ENCODE measurements at places on chromosomes 5 and 9. TPM values are rescaled to one million over a fixed set of nuclear protein-coding genes. Genes with fewer than 3 reads are reported as not detected.

DNA sequence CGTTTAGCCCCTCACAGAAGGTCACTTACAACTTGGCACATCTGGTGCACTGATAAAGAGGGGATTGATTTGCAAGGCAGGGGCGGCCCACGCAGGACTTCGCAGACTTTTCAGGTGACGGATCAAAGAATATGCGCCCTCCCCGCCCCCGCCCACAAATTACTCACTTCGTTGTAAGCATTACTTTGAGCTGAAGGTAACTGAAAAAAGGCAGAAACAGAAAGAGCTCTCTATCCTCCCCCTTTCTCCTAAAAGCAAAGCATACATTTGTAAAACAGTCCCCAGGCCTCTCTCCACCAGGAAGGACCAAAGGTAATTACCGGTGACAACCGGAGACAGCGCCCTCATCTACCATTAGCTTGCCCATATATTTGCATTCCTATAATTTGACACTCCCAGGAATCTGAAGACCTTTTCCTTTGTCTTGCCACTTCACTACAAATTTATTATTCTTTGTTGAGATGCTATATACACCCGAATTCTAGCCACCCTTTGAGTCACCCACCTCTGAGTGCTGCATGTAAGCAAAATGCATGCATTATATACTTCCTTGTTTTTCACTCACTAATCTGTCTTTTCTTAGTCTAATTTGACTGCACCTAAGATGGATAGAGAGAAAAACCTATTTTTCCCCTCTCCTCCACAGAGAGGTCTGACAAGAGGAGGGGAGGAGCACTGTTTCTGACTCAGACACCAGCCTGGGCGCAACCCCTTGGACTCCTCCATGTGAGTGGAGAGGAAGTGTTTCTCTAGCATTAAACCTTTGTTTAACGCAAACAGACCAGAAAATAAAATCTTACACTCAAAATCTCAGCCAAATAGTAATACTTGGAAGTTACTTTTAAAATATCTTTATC is 74.7 kb upstream of the SPIN1 start:
- DNase-seq: no peak

GRCh38 chr9:133701321-133701980 is 36.7 kb downstream of the SARDH start:
- DNase-seq: peak; percentile 58

GRCh38 chr5:62969409-62970120 is 390.9 kb downstream of the LRRC70 start:
- DNase-seq: no peak

DNA sequence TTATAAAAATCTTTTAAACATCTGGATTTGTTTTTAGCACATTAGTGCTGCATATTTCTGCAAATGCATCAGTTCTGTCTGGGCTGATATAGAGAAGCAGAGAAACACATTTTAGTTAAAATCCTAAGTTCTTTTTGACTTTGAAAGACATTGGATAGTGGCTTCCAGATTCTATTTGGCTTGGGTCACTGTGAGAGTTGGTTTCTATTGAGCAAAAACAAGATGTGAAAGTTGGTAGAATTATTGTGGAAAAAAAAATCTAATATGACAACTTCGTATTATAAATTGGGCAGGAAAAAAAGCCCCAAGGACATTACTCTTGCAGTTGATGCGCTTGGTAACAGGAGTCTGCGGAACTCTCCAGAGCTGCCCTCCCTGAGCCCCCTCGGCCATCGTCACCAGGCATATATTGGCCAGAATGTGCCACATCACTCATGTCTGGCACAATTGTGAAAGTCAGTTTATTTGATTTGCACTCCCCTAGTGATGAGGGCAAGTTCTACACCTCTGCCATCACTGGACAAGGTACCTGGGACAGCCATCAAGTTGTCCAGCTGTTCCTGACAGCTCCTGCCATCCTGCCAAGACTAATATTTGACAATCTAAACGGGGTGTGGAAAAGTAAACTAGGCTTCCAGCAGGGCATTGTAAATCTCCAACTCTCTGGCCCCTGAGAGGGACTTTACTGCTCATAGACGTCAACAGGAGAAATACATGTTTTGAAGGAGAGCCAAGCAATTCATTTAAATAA is 334.5 kb downstream of the TENT4A start:
- no peak for DNase-seq

- peak; percentile 86 for DNase-seq
These were observed 3.3 kb upstream of the TMEM141 start for GRCh38 chr9:136787690-136788400.

DNA sequence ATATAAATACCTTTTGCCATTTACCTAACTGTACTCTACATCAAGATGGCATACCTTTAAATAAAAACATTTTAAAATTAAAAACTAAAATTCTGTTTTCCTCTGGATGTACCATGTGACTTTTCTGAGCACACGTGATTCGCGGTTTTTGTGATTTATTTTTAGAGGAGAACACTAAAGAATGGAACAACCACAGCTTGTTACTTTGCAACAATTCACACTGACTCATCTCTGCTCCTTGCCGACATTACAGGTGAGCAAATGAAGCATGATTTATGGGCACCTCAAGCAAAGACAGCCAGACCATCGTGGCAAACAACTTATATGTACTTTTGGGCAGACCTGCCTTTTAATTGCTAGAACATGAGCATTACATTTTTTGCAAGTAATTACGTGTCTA is 61.3 kb downstream of the GDA start:
- DNase-seq: no peak

DNA sequence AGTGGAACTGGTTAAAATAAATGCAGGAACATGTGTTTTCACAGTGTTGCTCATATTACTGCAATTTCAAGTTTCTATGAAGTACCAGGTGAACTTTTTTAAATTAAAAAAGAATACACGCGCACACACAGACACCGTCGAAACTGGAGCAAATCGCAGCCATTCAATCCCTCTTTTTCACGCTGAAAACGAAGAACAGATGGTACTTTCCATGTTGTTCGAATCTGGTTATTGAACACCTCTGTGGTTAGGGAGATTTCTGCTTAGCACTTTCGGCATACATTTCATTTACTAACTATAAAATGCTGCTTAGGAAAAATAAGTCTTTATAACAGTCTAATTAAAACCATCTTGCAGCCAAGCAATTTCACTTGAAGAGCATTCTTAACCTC is 6.8 kb downstream of the ZNF608 start:
- no peak for DNase-seq

DNA sequence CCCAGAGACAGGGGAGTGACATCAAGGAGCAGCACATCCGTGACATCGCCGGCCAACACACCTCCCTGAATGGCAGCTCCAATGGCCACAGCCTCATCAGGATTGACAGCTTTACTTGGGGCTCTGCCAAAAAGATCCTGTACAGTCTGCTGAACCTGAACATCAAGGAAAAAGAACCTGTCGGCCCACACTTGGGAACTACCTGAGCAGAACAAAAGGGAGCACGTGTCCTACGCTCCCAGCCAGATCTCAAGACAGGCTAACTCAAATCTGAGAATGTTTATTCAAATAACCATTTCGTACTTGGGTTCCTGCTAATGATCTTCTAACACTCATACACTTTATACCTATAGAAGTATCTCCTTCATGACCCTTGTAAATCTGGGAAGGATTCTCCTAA is 15.3 kb downstream of the HSPA9 start:
- DNase-seq: no peak

DNA sequence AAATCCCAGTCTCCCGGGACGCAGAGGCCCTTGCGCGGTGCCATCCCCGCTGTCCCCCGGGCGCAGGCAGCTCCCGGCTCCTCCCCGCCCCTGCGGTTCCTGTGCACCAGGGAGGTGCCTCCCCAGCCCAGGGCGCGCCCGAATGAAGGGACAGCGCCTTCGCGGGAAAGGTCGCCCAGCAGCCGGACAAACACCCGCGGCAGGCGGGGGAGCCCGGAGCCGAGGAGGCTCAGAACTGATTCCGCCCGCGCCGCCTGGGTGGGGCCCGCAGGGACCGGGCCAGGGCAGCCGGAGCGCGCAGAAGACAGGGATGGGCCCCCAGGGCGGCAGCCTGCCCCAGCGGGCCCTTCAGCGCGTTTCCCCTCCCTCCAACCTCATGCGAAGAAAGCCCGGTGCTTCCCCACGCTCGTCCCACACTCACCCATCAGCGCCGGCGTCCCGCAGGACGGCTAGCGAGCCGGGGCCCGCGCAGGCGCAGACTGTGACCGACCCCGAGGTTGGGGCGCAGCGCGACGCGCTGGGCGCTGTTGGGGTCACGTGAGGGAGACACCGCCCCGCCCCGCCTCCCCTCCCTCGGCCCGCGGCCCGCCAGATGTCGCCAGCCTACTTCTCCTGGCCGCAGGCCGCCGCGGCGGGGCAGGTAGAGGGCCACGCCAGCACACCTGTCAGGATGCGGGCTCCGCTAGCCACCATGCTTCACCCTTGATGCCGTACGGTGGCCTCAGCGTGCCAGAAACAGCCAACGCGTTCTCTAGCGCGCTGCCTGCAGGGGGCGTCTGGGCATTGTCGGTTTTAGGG is at the start of gene SLC25A51:
Gene SLC25A51, minus strand, starts transcription at position 481 of the 798 bp plus-strand sequence. CDS start 15,577 bp downstream, outside the sequence.
- DNase-seq: peak; percentile 96

DNA sequence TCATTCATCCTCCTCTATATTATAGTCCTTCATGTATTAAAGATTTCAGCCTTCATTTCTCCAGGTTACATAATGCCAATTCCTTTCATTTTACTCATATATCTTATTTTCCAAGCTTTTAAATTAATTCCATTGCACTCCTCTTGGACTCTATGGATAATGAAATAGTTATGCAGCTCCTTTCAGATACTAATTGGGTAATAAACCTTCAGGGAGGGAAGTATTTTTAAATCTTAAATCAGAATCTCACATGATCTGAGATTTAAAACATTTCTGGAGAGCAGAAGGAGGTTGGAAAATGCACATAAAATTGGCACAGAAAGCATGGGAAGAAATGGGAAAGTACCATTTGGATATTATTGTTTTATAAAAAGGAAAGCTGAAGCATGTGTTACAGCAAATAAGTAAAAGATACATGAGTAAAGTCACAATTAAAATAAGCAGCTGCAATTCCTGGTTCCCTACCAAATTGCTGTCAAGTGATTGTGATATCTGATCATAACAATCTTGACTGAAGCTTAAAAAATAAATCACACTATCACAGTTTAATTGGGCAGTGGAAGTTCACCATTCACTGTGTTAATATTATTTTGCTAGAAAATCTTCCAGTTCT is 257.9 kb upstream of the NREP start:
- no peak for DNase-seq

The SLC28A3 gene
- 1.0 TPM for total RNA-seq

Data from Right ventricle myocardium inferior (tissue), 1 donor.